ENCODE measurements at places on chromosomes 7 and 10.

GRCh38 chr7:106114716-106115383, 2.7 kb upstream of the SYPL1 start:
- DNase-seq: no peak

DNA sequence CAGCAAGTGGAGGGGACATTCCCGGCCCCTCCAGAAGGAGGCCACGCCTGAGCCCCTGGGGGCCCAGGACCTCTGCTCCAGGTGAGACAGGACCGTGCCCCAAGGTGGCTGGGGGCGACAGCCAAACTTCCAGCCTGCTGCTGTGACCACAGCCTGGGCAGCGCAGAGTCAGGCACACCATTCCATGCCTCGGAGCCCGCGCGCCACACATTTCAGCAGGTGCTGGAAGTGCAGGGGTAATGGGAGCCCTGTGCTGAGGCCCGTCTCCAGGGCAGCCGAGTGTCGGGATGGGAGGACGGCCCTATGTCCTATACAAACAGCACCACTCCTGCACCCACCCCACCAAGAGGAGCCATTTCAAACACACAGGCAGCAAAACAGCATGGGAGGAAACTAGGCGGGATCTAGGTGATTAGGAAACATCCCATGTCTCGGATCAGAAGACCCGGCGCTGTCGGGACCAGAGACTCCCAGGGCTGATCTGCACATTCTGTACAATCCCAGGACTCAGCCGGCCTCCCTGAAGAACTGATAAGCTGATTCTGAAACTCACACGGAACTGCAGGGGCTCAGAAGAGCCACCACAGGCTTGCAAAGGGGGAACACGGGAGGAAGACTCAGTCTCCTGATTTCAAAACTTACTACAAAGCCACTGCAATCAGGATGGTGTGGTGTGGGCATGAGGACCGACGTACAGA, 272.3 kb downstream of the ELFN1 start:
- DNase-seq: no peak

DNA sequence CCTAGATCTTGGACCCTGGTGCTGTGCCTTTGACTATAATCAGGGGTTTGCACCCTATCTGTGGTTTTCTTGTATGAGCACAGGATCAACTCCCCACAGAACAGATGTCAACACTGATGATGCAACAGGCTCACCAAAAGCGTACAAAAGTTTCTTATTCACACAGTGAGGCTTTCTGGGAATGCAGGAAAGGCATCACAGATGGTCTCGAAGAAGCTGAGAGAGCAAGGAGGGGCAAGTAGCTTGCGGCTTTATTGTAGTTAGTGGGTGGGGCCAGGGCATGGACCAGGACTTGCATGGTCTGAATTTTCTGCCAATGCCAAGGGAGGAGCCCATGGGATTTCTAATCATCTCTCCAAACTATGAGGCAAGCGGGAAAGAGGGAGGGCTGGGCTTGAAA, 46.2 kb downstream of the SEC61G start:
- no peak for DNase-seq

GRCh38 chr7:105153531-105153930, 139.5 kb downstream of the KMT2E start:
- no peak for DNase-seq

DNA sequence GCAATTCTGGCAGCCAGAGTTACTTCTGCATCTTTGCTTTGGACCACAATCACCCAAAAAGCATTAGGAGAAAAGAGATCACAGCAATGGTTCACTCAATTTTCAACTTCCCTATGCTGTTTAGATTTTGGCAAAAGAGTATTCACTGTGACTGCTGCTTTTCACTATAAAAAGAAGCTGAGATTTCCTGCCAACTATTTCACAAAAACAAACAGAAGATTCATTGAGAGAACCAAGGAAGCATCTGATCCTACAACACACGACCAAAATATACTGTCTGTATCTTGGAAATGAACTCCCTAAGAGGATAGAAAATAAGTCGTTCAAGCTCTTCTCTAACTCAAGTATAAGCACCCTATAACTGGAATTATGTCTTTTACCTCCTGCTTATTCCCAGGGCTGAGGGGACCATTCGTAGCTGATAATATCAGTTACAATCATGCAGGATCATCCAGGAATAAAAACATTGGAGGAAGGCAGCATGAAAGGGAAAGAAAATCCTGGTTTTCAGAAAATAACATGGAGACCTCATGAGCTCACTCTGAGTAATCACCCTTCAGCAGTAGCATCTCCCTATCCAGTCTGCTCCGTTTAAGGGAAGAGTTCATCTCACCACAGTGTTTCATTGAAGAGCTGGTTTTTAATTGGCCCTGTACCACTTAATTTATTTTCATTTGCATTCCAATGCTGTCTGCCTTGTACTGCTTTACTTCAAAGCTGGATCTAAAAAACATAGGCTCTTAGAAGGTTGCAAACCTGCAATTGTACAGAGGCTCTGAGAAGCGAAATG, 256.2 kb downstream of the PAXIP1 start:
- no peak for DNase-seq

DNA sequence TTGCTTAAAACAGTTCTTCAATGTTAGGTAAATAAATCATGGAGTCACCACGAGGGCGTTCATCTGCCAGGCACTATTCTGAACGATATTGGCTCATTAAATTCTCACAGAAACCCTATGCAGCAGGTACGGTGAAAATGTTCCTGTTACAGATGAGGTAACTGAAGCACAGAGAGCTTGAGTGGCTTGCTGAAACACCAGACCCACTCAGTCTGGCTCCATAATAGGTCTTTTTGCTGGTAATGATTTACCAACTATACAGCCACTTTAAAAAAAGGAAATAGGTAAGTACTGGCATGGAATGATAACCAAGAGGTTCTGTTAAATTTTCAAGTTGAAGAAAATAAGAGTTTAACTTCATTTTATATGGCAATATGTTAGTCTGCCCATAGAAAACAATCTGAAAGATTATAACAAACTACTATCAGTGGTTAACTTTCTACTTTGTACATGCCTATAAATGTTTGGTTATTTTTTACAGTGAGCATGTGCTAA, 1.3 kb upstream of the TM9SF3 start:
- no peak for DNase-seq

- DNase-seq: no peak
Measured at GRCh38 chr10:17516376-17516775, 62.0 kb upstream of the ST8SIA6 start.

- no peak for DNase-seq
Measured at GRCh38 chr7:47470567-47471357, 111.1 kb downstream of the TNS3 start.

- DNase-seq: peak; percentile 75
Measured at GRCh38 chr7:1503816-1504775, at the start of gene INTS1. Gene INTS1, minus strand, starts transcription at chr7:1504389. Its CDS starts 429 bp downstream, at chr7:1503960.

DNA sequence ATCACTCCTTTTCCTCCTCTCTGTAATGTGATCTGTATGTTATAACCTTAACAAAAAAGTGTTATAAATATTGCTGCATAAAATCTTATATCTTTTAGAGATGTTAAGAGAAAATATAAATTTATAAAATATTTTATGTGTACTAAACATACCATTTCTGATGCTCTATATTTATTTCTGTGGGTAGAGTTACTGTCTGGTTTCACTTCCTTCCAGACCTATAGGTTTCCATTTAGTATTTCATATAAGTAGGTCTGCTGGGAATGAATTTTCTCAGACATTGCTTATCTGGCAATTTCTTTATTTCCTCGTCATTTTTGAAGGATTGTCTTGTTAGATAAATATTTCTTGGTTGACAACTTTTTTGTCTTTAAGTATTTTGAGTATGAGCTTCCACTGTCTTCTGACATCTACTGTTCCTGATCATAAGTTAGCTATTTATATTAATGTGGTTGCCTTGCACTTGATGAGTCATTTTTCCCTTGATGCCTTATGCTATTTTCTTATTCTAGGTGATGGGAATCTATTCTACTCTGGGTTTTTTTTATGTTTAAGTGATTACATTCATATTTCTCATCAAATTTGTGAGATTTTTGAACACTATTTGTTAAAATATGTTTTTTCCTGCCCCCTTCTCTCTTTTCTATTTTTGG, 11.2 kb upstream of the THSD7A start:
- no peak for DNase-seq

DNA sequence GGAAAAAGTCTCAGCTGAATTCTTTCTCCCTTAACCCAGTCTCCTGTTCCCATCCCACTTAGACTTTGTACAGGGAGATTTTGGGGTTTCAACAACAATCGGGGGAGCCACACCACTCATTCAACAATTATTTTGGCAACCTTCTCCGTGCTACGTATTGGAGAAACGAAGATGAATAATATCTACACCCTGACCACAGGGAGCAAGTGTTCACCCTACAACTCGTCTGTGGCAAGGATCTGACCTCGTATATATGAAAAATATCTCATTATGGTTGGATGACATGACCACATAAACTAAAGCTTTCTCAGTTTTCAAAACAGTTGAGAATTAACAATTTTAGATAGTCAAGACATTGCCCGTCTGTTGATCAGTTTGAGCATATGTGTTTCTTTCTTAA, 302.1 kb downstream of the CACNA2D1 start:
- no peak for DNase-seq
